Lung (tissue), 17 donors: ENCODE measurements at places on chromosomes 1 and 21. TPM values are rescaled to one million over a fixed set of nuclear protein-coding genes. Genes with fewer than 3 reads are reported as not detected.

DNA sequence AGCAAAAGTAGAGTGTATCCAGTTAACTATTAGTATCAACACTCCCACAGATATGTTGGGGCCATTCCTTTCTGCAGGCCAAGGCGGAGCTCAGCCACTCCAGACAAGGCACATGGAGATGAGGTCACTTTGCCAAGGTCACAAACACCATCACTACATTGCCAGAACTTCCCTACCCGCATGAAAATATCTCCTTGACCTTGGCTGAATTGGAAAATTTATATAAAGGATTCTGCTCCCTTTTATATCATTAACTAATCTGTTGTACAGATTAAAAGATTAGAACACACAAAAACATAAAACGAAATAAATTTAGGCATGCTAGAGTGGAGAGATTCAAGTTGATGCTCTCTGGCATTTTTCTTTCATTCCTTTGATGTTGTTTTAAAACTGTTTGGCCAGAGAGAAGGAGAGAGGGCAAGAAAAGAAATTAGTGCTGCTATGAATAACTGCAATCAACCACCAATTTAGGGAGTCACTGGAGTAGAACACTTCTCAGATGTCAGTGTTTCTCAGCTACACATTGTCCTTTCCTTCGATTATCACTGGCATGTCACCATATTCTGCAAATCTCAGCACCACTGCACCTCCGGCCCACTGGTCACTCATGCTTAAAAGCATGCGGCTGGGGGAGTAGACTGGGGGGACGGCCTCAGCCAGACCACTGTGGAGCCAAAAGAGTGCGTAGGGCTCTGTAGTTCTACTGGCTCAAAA, 78.7 kb upstream of the ATP1B1 start:
- no peak for DNase-seq

DNA sequence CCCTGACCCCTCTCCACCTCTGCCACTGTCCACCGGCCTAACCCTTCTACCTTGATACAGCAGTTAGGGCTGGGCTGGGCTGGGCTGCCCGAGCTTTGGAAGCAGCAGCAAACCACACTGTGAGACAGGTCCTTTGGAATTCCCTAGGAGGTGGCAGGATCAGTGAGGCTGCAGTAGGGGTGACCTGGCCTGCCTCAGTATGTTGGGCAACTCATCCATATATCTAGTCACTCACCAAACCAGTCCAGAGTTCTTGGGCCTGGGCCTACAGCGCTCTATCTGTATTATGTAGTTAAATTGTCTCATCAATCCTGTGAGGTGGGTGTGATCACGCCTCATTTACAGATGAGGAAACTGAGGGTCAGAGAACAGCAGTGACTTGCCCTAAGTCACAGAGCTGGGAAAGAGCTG, 13.3 kb upstream of the SYNC start:
- DNase-seq: no peak

DNA sequence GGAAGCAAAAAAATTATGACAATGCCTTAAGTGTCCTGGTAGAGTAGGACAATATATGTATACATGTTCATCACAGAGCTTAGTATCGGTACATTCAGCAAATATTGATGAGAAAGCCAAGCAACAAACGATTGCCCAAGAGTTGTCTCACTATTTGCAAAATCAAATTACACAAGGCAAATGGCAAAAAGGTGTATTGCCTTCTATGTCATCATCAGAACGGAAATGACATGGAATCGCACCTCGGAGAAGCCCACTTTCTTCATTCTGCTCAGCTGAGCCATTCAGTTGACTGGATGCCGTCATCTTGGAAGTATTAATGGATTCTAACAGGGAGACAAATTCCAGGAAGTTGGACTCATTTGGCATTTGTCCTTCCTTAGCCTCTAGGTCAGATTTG, 37.7 kb downstream of the PCNX2 start:
- DNase-seq: no peak

GRCh38 chr1:99957818-99958217, 12.0 kb upstream of the SLC35A3 start:
- no peak for DNase-seq

Gene HHAT
- 11.3 TPM for total RNA-seq

Gene SPATA21
- total RNA-seq: not detected

- no peak for DNase-seq
Measured at GRCh38 chr1:189027512-189027911, 1450.2 kb downstream of the BRINP3 start.

Gene TEX38
- total RNA-seq: not detected

Gene LCE1F
- not detected for total RNA-seq

Gene IL10
- 2.4 TPM for total RNA-seq

Gene GBP6
- 0.98 TPM for total RNA-seq

DNA sequence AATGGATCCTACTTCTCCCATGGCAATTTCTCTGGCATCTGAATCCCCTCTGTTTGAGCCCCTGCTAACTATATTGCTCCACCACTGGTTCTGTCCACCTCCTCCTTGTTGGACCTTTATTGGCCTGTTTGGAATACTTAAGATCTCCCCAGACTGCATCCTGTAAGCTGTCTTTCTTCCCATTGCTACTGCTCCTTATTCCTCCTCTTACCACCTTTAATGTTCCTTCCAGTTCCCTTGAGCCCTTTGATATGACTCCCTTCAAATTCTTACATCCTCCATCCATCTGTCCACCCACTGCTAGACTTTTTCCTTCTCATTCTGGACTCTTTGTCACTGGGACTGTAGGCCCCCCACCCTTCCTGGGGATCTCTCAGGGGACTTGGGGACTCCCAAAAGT, 31.0 kb downstream of the LRIG2 start:
- DNase-seq: no peak
